Stimulated activated naive CD4-positive, alpha-beta T cell (primary cell): ENCODE measurements at places on chromosomes 7 and 10.

GRCh38 chr7:99860281-99861127 lies 16.3 kb downstream of the OR2AE1 start:
- DNase-seq, result no peak

DNA sequence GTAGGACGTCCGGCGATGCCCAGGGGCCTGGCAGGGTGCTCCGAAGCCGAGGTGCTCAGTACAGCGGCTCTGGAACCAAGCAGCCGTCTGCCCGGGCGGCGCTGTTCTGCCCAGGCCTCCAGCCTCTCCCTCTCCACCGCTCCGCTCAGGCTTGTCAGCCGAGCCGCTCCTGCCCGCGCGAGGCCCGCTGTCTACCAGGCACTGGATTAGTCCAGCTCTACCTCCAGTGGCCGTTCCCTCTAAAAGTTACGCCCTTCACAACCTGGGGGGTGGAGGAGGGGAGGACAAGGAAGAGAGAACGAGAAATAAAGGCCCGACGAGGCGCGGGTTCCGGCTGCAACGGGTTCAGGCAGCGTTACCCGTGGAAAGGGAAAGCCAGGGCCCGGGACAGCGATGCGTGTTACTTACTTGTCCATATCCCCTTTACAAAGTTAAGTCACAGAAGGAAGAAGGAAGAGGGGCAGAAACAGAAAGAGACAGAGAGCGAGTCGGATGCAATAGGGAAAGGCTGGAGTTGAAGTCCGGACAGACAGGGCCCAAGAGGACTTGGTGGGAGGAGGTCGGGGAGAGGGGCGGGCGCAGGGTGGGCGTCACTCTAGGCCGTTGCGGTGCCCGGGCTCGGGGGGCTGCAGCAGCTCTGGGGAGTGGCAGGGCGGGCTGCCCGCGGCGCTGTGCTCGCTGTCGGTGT lies 2.8 kb downstream of the SP8 start:
- DNase-seq, result no peak

DNA sequence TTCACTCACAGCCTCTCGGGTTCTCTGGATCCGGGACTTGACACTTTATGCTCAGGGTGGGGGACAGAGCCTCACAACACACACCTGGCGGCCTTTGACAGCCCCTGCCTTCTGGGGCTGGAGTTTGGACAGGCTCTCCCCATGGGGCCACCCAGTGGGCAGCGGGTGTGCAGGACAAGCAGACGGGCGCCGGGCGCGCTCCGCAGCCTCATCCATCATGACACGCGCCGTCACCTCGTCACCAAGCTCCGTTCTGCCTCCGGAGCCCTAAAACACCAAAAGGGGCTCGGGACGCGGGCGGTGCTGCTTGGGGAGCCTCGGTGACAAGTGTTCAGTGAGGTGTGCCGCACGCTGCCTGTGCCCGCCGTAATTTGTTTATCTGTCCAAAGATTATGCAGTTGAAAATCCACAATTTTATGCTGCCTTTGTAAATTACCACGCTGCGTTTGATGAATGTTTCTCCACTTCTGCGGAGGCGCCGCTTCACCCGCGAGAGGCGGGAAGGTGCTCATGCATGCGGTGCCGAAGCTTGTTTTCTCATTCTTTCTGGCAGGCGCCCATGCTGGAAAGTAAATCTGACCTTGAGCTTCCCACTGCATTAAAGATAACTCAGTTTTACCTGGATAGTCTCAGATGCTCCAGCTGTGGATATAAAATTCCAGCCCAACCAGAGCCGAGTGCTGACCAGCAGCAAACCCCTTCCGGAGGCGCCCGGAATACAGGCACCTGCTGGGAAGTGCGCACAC lies 6.2 kb downstream of the NKX6-2 start:
- no peak for DNase-seq

- no peak for DNase-seq
Measured at GRCh38 chr10:35331894-35332640, 4.2 kb upstream of the CCNY start.

DNA sequence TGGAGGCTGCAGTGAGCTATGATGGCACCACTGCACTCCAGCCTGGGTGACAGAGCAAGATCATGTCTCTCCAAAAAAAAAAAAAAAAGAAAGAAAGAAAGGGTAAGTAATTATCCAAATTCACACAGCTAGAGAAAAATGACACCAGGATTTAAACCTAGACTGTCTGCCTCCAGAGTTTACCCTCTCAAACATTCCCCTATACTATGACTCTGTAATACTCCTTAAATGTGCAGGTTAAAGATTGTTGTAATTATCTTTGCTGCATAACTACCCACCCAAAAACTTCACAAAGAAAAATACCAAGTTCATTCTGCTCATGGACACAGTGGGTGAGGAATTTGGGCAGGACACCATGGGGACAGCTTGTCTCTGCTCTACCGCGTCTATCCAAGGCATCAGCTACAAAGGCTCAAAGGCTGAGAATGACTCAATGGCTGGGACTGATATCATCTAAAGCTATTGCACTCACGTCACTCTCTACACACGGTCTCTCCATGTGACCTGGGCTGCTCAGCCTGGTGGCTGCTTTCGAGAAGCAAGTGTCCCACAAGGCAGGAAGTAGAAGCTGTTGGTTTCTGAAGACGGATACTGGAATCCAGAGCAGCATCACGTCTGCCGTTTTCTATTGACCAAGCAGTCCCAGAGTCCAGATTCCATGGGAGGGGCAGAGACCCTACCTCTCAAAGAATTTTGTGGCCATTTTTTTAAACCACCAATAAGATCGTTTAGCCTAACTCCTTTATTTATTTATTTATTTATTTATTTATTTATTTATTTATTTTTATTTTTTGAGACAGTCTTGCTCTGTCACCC lies 185.7 kb upstream of the AUTS2 start:
- no peak for DNase-seq

DNA sequence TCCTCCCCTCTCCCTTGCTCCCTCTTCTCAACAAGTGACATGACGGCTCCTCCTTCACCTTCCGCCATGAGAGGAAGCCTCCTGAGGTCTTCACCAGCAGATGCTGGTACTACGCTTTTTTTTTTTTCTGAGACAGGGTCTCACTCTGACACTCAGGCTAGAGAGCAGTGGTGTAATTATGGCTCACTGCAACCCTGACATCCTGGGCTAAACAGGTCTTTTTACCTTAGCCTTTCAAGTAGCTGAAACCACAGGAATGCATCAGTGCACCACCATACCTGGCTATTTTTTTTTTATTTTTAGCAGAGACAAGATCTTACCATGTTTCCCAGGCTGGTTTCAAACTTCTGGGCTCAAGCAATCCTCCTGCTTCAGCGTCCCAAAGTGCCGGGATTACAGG lies 43.6 kb downstream of the MDH2 start:
- no peak for DNase-seq

- no peak for DNase-seq
Measured at GRCh38 chr10:102758240-102758932, 14.6 kb downstream of the WBP1L start.

DNA sequence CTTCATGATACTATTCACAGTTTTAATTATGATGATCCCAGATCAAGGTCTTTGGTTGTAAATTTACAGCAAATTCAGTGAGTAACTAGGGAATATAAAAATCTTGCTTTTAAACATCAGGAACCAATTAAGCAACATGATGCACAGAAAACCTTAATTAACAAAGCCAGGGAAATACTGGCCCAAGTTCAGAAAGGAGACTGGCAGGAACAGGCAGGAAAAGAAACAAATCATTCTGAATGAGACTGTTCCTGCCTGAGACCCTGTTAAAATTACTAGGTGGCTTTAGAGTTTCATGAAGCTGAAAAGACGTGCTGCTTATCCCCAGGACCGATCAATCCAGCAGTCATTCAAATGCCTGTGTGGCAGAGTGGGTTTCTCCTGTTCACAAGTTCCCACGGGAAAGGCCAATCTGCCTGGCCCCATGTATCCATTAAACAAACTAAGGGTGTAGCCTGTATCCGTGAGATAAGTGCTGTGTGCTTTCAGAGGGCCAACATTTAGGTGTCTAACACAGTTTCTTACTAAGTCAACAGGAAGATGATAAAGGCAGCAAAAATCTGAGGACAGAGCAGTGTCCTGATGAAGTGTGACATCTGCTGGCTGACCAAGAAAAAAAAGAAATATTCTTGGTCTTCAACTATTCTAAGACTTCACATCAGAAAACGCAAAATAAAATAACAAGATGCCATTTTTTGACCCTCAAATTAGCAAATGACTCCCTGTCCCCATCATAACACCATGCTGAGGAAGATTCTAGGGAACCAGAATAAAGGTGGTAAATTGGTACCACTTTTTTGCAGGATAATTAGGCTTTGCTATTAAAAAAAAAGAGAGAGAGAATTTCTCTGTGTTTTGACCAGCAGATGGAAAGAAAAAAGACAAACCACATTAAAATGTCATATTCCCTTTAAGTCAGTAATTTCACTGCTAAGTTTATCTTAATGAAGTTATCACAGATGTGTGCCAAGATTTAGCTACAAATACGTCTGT lies 34.2 kb downstream of the PUS7 start:
- peak; percentile 10 for DNase-seq

DNA sequence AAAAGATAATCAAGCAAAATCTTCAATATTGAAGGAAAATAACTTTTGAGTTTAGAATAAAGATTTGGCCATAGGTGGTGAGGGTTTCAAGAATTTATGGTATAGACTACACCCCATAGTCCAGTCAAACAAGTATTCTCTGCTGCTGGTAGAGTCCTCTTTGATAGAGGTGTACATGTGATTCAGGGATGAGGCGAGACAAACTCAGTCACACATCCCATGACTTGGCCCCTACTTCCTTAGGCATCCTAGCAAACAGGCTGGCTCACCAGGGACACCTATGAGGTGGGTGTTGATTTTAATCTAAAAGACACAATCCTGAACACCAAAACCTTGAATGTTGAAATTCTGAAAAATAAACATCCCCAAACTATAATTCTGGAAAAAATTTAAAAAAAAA lies 78.1 kb upstream of the SLC25A13 start:
- no peak for DNase-seq

DNA sequence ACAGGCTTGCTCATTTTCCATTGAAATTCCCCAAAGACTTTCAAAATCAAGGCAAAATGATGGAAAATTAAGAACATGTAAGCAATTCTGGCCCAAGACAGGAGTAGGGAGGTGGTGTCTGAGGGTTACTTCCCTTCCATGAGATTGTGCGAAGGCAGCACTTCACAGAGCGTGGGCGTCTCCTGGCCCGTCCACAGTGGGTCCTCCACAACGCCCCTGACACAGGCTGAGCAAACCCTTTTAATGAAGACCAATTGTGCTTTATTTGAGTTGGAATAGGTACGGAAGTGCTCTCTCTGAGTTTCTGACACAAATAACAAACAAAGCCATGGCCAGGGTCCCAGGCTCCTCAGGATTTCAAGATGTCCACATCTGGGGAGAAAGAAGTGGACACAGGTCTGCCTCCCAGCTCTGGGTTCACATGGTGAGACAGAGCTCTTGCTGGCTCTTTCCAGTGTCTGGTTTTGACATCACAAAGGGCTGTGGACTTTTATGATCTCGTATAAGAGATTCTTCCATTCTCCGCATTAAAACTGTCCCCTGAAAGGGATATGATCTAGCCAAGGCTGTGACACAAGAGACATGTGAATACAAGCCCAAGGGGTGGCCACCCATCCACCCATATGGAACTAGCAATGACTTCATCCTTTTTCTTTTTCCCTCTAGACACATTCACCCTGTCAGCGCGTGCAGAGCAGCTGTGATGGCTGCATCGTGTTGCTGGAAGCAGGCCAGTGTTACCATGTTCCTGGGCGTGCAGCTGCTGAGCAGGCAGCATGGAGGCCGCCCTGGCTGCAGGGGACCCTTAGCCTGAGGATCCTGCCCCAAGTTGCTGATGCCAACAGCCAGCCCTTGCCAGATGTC lies 145.6 kb downstream of the ADAM12 start:
- DNase-seq, result no peak

- DNase-seq, result no peak
Measured at GRCh38 chr10:131112691-131113090, 198.8 kb downstream of the TCERG1L start.

- DNase-seq, result peak; percentile 1
Measured at GRCh38 chr7:35035511-35035961, 1.7 kb downstream of the DPY19L1 start.

- DNase-seq, result no peak
Measured at GRCh38 chr10:60940446-60940845, 3.5 kb downstream of the RHOBTB1 start.

- DNase-seq, result no peak
Measured at GRCh38 chr7:85573844-85574243, 387.0 kb upstream of the SEMA3D start.

- no peak for DNase-seq
Measured at GRCh38 chr7:106282390-106282789, 2.4 kb downstream of the NAMPT start.

DNA sequence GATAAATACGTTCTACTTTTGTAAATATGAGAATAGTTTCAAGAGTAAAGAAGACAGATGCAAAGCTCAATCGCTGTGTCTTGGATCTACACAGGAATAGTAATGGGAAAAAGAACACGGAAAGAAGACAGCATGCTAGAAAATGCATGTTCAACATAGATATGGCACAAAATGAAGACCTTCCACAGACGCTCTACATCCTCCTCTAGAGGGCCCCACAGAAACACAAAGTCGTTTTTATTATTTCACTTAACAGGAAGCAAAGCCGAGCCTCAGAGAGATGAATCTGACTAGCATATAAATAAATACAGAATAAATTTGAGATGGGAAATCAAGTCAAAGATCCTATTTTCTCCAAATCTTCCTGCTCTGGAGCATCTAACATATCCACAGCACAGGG lies 292.6 kb downstream of the PARD3 start:
- DNase-seq, result no peak

- no peak for DNase-seq
Measured at GRCh38 chr10:47020471-47020870, 109.2 kb downstream of the PTPN20 start.

GRCh38 chr10:93579089-93579488 lies 12.6 kb downstream of the FFAR4 start:
- no peak for DNase-seq

- no peak for DNase-seq
Measured at GRCh38 chr7:76050545-76050944, 2.6 kb downstream of the MDH2 start.

DNA sequence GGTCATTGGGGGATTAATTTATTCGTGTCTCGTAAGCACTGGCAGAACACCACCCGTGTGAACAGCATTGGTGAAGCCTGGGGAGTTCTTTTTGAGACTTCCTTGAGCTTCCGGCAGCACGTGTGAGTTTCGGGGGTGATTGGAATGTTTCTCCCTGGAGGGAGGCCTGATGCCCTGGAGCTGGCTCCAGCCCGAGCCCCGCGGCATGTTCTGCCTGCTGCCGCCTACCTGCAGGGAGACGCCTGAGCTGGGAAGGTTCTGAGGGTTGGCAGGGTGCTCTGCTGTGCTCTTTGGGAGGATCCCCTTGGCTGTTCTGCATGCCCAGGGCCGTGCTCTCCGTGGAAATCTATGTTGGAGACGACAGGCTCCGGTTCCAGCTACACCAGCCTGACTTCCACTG lies 159.3 kb downstream of the MGMT start:
- no peak for DNase-seq

DNA sequence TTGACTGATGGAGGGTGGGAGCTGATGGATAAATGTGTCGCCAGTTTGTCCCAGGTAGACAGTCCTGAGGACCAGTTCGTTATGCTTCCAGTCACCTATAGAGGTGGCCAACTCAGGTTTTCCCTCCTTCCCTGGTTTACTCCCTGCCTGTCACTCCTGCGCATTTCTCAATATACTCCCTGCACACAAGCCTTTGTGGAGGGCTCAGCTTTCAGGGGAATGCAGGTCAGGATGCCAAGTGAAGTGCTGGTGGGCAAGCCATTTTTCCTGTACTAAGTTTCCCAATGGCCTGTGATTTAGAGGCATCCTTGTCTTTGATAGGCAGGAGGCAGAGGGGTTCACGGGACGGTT lies 473.5 kb upstream of the ZMIZ1 start:
- DNase-seq, result no peak

- no peak for DNase-seq
Measured at GRCh38 chr10:42983591-42983990, 93.3 kb upstream of the RET start.
